ENCODE measurements at places on chromosomes 12 and 14. TPM values are rescaled to one million over a fixed set of nuclear protein-coding genes. Genes with fewer than 3 reads are reported as not detected.

Gene PRH2
- total RNA-seq = not detected

- DNase-seq = peak; percentile 38
These were observed 921 bp downstream of the RAD51B start for GRCh38 chr14:67820428-67820971.

DNA sequence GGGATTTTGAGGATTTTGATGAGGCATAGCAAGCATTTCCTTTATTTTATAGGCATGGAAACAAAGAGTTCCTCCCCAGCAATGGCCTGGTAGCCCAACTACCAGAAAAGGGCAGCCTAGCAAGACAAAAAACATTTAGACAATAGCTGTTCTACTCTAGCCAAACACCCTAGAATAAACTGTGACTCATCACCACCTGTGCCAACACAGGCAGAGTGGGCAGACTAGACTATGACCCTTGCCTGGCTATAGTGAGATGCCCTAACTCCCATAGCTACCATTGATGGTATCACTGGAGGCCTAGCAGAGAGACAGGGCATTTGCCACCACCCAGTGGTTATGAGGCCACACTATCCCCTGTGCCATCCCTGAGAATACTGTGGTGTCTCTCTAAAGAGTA lies 15.5 kb upstream of the CCER1 start:
- DNase-seq = no peak

- DNase-seq = peak; percentile 75
These were observed 81.2 kb upstream of the ATP2B1 start for GRCh38 chr12:89789862-89790261.

GRCh38 chr12:27252934-27253333 lies 8.8 kb downstream of the STK38L start:
- no peak for DNase-seq

Gene CBLN3
- total RNA-seq = 1.2 TPM

GRCh38 chr14:93905623-93906022 lies 21.5 kb upstream of the FAM181A start:
- DNase-seq = no peak

Gene SERPINA10
- total RNA-seq = not detected

Gene FCF1
- 21.9 TPM for total RNA-seq

DNA sequence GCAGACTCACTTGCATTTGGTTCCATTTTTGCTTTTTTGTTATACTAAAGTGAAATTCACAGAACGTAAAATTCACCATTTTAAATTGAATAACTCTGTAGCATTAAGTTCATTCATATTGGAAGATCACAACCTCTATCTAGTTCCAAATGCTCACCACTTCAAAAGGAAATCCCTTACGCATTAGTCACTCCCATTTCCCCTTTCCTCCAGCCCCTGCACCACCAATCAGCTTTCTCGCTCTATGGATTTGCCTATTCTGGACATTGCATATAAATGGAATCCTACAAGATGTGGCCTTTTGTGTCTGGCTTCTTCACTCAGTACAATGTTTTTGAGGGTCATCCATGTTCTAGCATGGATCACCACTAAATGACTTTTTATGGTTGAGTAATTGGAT lies 294.5 kb downstream of the KSR2 start:
- DNase-seq = no peak

DNA sequence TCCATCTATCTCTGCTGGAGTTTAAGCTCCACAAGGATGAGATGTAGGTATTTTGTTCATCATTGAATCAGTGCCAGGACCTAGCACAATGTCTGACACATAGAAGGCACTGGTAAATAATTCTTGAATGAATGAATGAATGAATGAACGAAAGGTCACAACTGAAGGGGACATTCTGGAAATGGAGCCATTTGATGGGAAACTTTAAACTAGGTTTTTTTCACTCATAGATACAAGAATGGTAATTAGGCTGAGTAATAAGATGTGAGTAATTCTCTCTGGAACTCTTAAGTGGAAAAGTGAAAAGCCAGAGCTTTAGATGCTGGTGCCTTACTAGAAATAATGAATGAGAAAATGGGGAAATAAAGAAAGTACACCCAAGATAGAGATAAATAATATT lies 44.3 kb downstream of the SCN8A start:
- DNase-seq = no peak

Gene DCAF11
- 43.7 TPM for total RNA-seq

DNA sequence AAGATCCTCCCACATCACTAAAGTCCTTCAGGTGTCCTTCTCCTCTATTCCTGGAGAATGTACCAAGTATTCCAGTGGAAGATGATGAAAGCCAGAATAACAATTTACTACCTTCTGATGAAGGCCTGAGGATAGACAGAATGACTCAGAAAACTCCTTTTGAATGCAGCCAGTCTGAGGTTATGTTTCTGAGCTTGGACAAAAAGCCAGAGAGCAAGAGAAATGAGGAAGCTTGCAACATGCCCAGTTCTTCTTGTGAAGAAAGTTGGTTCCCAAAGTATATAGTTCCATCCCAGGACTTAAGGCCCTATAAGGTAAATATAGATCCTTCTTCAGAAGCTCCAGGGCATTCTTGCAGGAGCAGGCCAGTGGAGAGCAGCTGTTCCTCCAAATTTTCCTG lies 54.6 kb upstream of the HELB start:
- no peak for DNase-seq

Gene TCL1B
- not detected for total RNA-seq

Gene CIROP
- total RNA-seq = not detected

Gene PTGER2
- 1.4 TPM for total RNA-seq

DNA sequence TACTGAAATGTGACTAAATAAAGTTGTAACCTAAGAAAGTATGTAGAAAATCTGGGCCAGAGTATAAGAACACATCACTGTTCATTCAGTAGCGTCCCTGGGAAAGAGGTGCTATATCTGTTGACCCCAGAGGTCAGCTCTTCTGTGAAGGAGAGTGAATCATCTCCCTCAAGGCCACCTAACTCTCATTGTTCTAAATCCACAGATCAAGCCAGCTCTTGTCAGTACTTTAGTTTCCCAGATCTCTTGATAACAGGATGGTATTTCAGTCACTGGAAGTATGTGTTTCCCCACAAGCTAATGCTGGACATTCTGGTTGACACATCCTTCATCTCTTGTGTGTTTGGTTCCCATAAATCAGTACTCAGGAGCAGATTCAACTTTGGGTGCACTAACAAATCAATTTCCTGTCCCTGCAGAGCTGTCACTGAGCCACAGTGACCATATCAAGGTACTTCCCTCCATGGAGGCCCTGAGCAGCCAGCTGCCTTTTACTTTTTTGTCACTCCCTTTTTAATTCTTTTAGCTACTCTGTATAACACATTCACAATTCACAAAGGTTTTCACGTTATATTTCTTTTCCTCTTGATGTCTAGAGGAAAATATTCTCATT lies 7.8 kb downstream of the KRT1 start:
- DNase-seq = no peak

Gene LHX5
- not detected for total RNA-seq

DNA sequence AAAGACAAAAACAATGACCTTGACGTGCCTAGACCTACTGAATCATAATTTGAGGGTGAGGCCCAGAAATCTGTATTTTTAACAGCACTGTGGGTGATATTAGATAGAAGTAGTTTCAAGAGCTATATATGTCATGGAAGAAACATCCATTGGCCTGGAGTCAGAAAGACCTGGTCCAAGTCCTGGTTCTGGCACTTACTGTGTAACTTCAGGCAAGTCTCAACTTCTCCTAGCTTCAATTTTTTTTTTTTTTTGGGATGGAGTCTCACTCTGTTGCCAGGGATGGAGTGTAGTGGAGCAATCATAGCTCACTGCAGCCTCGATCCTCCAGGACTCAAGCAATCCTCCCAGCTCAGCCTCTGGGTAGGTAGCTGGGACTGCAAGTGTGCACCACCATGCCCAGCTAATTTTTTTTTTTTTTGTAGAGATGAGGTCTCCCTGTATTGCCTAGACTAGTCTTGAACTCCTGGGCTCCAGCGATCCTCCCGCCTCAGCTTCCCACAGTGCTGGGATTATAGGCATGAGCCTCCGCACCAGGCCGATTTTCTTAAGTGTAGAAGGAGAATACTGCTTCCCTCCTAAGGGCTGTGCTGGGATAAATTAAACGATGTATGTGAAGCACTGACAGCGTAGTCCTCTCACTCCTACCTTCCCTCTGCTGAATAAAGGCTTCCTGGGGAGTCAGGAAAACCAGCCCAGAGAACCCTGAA lies 14.3 kb upstream of the GPX2 start:
- DNase-seq = no peak

Gene KRT1
- 0.35 TPM for total RNA-seq

- no peak for DNase-seq
These were observed 22.3 kb downstream of the B4GALNT3 start for GRCh38 chr12:482061-482460.

GRCh38 chr14:50666772-50667683 lies 1.1 kb downstream of the SAV1 start:
- DNase-seq = peak; percentile 75

DNA sequence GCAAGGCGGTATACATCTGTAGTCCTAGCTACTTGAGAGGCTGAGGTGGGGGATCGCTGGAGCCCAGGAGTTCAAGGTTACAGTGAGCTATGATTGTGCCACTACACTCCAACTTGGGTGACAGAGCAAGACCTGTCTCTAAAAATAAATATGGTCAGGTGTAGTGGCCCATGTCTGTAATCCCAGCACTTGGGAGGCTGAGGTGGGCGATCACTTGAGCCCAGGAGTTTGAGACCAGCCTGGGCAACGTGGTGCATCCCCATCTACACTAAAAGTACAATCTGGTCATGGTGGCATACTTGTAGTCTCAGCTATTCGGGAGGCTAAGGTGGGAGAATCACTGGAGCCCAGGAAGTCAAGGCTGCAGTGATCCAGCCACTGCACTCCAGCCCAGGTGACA lies 40.6 kb downstream of the HECTD1 start:
- no peak for DNase-seq

DNA sequence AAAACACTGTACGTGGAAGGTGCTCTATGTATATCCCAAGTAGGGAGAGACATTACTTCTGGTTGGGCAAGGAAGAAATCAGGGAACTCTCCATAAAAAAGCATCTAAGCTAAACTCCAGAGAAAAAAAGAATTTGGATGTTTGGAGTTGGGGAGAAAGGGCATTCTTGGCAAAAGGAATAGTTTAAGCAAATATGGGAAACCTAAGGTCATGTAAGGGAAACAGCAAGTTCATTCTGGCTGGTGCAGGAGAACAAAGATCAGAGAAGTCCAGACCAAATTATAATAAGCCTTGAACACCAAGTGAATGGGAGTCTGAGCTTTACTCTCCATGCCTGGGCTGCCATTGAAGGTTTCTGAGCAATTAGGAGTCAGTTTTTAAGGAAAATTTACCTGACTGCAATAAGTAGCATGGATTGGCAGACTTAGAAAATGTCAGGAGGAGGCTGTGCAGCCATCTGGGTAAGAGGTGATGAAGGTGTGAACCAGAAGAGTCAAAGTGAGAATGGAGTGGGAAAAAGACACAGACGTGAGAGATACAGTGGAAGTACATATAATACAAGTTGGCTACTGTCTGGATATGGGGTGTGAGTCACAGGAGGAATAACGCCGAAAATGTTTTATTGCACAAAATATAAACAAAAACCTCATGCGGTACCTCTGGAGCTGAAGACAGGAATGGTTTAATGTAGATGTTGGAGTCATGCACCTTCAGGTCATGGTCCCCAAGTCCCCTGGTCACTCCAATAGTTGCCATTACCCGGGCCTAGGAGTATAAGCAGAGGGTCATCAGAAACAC lies 222.6 kb downstream of the MON2 start:
- no peak for DNase-seq

Gene FAM234B
- 5.1 TPM for total RNA-seq

Gene TMTC3
- total RNA-seq = 27.4 TPM

GRCh38 chr12:124940143-124940392 lies 25.6 kb upstream of the UBC start:
- DNase-seq = no peak

DNA sequence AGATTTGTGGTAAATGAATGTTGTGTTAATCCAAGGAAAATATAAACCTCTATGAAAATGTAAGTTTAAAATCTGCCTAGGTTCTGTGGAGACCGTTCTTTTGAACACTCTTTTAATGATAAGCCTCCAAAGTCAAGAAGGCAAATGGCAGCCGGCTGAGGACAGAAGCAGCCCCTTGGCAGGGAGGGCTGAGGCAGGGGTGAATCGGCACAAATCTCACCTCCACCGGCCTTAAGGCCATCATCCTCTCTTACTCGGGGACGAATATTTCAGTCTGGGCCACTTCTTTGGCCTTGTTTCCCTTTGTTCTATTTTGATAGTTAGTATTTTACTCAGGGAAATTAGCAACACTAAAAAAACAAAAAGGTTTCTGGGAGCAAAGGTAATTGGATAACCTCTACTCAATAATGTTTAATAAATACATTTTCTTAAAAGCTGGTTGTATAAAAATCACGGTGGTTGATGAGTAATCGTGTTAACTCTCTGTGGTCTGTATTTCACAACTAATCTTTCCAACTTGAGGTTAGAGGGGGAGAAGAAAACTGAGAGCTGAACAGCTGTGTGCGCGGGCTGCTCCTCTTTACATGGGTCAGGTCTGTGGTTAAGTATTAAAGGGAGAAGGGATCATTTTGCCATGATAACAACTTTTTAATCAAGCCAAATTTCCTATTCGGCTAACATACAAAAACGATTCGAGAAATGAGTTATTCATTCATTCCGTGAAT lies 18.6 kb downstream of the LGMN start:
- DNase-seq = no peak

DNA sequence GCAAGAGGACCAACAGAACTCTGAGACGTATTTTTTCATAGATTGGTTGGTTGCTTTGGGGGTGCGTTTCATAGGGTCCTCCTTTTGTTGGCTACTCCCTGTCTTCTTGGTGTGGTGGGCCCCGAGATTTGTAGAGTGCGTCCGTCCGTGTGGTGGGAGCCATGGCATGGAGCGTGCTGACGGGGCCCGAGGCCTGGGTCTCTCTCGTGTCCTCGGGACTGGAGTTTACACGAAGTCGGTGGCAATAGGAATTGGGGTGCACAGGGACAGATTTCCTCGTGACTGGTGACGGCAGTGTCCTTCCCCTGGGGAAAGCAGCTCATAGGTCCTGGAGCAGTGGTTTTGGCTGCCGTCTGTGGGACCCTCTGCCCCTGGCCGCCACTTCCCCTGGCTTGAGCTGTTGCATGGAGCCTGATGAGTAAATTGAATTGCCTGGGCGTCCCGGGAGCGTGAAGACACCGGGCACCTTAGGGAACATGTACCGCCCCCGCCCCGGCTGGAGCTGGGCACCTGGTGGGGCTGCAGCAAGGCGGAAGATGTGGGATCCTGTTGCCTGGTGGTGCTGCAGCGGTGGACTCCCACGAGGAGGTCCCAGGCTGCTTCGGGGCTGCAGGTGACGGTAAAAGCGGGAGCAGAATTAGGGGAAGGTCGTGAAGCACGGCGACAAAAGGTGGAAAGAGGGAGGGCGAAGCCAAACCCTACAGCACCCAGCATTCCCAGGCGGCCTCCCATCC lies 153.7 kb upstream of the ALG10B start:
- no peak for DNase-seq

Measured in muscle of leg (tissue), 16 donors.